Activated CD4-positive, alpha-beta T cell treated with anti-CD3 and anti-CD28 coated beads, Interleukin-2, amount 50 U/mL, for 24 hours (primary cell): ENCODE measurements at places on chromosomes 11 and 22.

DNA sequence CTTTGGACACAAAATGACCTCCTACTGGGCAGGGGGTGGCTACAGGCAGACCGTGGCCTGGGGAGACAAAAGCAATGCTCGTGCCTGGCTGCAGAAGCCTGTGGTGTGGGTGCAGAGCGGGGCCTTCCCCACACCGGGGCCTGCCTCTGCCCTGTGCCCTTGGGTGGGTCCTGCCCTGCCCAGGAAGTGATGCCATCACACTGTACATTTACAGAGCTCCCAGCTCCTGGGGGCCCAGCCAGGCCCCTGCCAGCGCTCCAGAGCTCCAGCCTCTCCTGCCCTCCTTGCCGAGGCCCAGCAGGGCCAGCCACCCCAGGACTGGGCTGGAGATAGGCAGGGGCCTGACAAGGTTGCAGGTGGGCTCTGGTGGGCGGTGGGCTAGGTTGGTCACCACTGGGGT is 40.1 kb downstream of the MUC5B start:
- DNase-seq, result no peak

DNA sequence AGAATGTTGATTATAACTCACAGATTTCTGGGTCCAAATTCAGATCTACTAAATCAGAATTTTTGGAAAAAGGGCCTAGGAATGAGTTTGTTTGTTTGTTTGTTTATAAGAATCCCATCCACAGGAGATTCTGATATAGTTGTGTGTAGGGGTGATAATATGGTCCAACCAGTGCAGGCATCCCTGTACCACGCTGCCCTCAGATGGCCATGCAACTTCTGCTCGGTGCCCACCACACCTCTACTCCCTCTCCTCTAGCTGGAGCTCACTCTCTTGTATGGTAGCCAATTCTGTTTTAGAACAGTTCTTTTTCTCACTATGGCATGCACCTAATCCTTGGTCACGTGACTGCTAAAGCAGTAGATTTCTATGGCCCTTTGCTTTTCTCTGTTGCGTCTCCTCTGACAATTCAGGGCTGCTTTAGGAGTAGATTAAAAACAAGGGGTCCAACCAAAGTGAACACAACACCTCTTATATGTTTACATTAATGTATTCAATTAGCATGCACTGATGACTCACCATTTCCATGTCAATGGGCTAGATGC is 103.3 kb upstream of the KCNA4 start:
- no peak for DNase-seq

- DNase-seq, result no peak
Measured at GRCh38 chr22:50606165-50606945, 5.8 kb downstream of the MAPK8IP2 start.

GRCh38 chr11:45082744-45083543 is 63.5 kb upstream of the PRDM11 start:
- no peak for DNase-seq

DNA sequence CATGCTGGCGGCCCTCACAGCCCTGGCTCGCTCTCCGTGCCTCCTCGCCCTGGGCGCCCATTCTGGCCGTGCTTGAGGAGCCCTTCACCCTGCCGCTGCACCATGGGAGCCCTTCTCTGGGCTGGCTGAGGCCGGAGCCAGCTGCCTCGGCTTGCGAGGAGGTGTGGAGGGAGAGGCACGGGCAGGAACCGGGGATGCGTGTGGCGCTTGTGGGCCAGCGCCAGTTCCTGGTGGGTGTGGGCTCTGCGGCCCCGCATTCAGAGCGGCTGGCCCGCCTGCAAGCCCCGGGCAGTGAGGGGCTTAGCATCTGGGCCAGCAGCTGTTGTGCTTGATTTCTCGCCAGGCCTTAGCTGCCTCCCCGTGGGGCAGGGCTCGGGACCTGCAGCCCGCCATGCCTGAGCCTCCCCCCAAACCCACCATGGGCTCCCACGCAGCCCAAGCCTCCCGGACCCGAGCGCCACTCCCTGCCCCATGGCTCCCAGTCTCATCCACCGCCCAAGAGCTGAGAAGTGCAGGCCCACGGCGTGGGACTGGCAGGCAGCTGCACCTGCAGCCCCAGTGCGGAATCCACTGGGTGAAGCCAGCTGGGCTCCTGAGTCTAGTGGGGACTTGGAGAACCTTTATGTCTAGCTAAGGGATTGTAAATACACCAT is 163.4 kb upstream of the LRRC4C start:
- DNase-seq, result no peak

DNA sequence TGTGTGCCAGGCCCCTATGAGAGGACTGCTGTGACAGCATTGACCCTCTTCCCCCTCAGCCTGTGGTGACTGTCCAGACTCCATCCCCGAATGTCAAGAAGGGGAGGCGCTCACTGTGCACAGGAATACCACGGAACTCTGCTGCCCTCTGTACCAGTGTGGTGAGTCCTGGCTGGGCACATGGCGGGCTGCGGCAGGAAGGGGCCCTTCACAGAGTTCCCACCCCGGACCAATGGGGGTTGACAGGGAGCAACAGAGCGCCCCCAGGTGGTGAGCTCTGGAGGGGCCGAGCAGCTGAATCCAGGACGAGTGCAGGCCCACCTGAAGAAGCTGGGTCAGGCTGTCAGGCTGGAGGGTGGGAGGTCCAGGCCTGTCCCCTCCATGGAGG is 83.8 kb upstream of the MYOD1 start:
- no peak for DNase-seq

DNA sequence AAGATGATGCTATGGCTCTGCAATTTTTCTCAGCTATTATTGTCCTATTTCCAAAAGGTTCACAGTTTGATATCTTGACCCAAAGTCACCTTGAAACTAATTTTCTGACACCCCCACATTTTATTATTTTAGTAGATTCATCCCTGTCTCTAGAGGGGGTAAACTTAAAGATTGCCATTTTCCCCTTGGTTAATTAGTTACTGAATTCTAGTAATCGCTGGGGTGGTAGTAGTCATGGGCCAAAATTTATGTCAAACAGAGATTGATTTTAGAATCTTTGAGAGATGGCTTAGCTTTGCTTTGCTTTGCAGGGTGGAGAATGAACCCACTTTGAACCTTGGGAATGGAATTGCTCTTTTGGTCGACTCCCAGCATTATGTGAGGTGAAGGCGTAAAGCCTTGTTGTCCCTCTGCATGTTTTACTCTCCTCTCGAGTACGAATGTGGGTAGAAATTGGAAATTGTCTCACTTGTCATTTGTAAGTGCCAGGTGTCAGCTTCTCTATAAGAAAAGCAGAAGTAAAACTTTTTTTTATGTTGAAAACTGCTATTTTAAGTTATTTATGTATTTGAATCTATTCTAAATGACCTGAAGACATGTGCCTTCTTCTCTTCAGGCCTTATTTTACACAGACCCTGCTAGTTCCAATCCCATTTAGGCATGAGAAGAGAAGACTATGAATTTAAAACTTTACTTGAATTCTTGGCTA is 42.4 kb upstream of the RCE1 start:
- no peak for DNase-seq
